Dermis blood vessel endothelial cell (primary cell): ENCODE measurements at places on chromosomes 1 and 21. TPM values are rescaled to one million over a fixed set of nuclear protein-coding genes. Genes with fewer than 3 reads are reported as not detected.

DNA sequence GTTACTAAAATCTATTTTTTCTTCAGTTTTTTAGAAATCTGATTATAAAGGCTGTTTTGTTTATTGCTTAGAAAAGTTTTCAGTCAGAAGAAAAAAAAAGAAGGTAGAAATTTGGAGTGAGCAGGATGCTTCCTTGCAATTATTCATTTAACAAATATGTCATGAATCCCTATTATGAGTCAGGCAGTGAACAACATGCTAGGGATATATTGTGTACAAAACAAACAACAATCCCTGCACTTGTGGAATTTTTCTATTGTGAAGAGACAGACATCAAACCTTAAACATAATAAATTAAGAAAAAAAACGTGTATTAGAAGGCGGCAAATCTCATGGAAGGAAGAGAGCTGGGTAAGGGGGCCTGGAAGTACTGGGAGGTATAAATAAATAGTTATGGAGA, 664.1 kb upstream of the CAMK1G start:
- DNase-seq, result peak; percentile 62

GRCh38 chr1:205183676-205184335, 27.7 kb downstream of the DSTYK start:
- peak; percentile 6 for DNase-seq

- no peak for DNase-seq
Observed at GRCh38 chr1:110591956-110592355, 14.2 kb downstream of the KCNA2 start.

GRCh38 chr1:227357171-227357926, 39.1 kb upstream of the CDC42BPA start:
- peak; percentile 98 for DNase-seq

- no peak for DNase-seq
Observed at GRCh38 chr1:1806890-1807289, 28.6 kb upstream of the NADK start.

LDLRAD1 gene
- not detected in 2 replicates for total RNA-seq

FCRLA gene
- total RNA-seq, result 0.17 TPM in 1 of 2 replicates, not detected in the other
